ENCODE measurements at places on chromosomes 7 and 10. TPM values are rescaled to one million over a fixed set of nuclear protein-coding genes. Genes with fewer than 3 reads are reported as not detected.

The AKR1C3 gene
- 1.6 TPM for total RNA-seq

The SPDYE8 gene
- total RNA-seq: not detected

The VPS50 gene
- total RNA-seq: 87.3 TPM

The TAS2R41 gene
- not detected for total RNA-seq

The SPDYE1 gene
- 0.09 TPM for total RNA-seq

The ASZ1 gene
- total RNA-seq: not detected

The GPC2 gene
- 57.9 TPM for total RNA-seq

The ADAM8 gene
- 1.6 TPM for total RNA-seq

The SYT15B gene
- 0.54 TPM for total RNA-seq

The DENND2A gene
- 31.7 TPM for total RNA-seq

The STK32C gene
- 9.9 TPM for total RNA-seq

The FAM25A gene
- total RNA-seq: not detected

The GJC3 gene
- total RNA-seq: not detected

The NPY gene
- 10.5 TPM for total RNA-seq

The ODAD2 gene
- total RNA-seq: 6.6 TPM

The PAX4 gene
- not detected for total RNA-seq

The PCLO gene
- total RNA-seq: 66.6 TPM

The SLC13A1 gene
- not detected for total RNA-seq

The TES gene
- total RNA-seq: 31.7 TPM

The ELN gene
- total RNA-seq: 27.0 TPM

The CLRN3 gene
- 0.27 TPM for total RNA-seq

The IMMP2L gene
- 32.8 TPM for total RNA-seq

The FAM131B gene
- 42.6 TPM for total RNA-seq

The SLC13A4 gene
- total RNA-seq: 2.4 TPM

The COL28A1 gene
- total RNA-seq: 6.2 TPM

The KIAA1217 gene
- 5.6 TPM for total RNA-seq

The ATOH7 gene
- 1.5 TPM for total RNA-seq

The CYP26C1 gene
- total RNA-seq: 9.5 TPM

The LRGUK gene
- 5.9 TPM for total RNA-seq

The NDUFA5 gene
- 161 TPM for total RNA-seq

The PPP1R9A gene
- 62.0 TPM for total RNA-seq

The CFTR gene
- 5.3 TPM for total RNA-seq

The CALCR gene
- 0.45 TPM for total RNA-seq

The SCRN1 gene
- 96.3 TPM for total RNA-seq

The SEMA3A gene
- 36.0 TPM for total RNA-seq

The CDK14 gene
- 85.8 TPM for total RNA-seq

The SEMA4G gene
- total RNA-seq: 11.0 TPM

The SAP25 gene
- not detected for total RNA-seq

The AZGP1 gene
- total RNA-seq: 0.27 TPM

The DGKI gene
- total RNA-seq: 79.2 TPM

The GPR37 gene
- total RNA-seq: 10.7 TPM

The CCL24 gene
- total RNA-seq: not detected

The STAG3 gene
- total RNA-seq: 1.5 TPM

The ITPRID1 gene
- total RNA-seq: 0.27 TPM

The PALD1 gene
- total RNA-seq: 11.3 TPM

The BTRC gene
- 36.3 TPM for total RNA-seq

The ARHGAP22 gene
- 7.7 TPM for total RNA-seq

The SPDYE9 gene
- not detected for total RNA-seq

The TAS2R4 gene
- total RNA-seq: 13.2 TPM

The LRRC61 gene
- total RNA-seq: 8.2 TPM

The COA1 gene
- 94.3 TPM for total RNA-seq

The GARIN1A gene
- total RNA-seq: 1.9 TPM

The GPR158 gene
- total RNA-seq: 8.8 TPM

The SLC26A3 gene
- total RNA-seq: 0.54 TPM

The UNC5B gene
- total RNA-seq: 10.7 TPM

The CCDC3 gene
- 10.8 TPM for total RNA-seq

The SLC39A12 gene
- total RNA-seq: 0.54 TPM

The PRKCQ gene
- 0.91 TPM for total RNA-seq

The TEX36 gene
- not detected for total RNA-seq

Measured in cerebellum (tissue), 4 donors.